Stimulated activated CD4-positive, alpha-beta T cell treated with anti-CD3 and anti-CD28 coated beads, Interleukin-12 subunit alpha, Interleukin-12 subunit beta, amount 100 ng/mL, for 24 hours (primary cell): ENCODE measurements at places on chromosomes 4 and X.

DNA sequence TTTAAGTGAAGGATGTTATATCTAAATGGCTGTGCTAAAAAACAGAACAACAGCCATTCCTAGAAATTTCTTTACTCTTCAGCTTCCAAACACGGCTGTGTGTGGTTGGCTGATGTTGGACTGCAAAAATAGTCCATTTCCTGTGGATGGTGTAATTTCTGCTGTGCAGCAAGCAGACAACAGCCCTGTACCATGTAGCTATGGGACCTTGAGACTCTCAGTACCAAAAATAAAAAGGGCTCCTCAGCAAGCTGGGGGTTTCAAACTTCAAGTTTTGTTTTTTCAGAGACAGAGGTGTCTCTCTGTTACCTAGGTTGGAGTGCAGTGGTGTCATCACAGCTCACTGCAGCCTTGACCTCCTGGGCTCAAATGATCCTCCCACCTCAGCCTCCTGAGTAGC is 18.1 kb downstream of the CD40LG start:
- DNase-seq, result no peak

DNA sequence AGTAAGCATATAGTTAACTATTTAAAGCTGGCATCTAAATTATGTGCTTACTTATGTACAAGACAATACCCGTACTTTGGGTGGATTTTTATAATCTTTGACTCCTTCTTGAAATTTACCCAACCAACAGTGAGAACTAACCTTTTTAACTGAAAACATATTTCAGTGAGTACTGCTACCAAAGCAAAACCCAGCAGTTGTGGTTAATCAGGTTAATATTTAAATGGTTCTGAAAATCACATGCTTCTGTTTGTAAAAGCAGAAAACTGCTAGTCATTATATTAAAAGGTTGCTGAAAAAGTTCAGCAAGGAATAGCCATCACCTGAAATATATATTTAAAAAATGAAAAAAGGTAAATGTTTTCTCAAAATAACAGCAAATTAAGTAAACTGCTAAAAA is 20.0 kb downstream of the UBE2D3 start:
- DNase-seq, result no peak

DNA sequence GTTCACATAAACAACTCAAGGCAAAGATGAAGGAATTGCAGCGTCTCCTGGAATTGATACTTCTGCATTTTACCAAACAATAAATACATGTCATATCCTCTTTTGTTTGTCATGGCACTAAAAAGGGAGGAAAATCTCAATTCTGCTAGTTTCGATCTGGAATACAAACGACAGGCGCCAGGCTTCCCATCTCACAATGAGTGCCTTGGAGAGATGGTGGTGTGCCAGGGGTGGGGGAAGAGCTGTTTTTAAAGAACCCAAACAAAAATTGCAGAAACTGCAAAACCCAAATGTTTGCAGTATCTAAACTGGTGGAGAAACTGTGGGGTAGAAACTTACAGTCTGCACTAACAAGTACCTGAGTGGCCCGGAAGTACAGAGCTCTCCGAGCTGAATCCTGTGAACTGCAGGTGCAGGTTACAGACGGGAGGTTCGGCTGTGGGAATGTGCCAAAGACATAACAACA is 53.0 kb upstream of the KLF3 start:
- DNase-seq, result no peak

GRCh38 chrX:46447384-46447783 is 97.8 kb downstream of the ZNF674 start:
- DNase-seq, result no peak

- DNase-seq, result no peak
These were observed 56.2 kb downstream of the SCLT1 start for GRCh38 chr4:129037093-129037492.

GRCh38 chr4:23579166-23579565 is 310.7 kb downstream of the PPARGC1A start:
- no peak for DNase-seq

GRCh38 chrX:70042399-70043371 is 7.1 kb downstream of the AWAT2 start:
- DNase-seq, result no peak

DNA sequence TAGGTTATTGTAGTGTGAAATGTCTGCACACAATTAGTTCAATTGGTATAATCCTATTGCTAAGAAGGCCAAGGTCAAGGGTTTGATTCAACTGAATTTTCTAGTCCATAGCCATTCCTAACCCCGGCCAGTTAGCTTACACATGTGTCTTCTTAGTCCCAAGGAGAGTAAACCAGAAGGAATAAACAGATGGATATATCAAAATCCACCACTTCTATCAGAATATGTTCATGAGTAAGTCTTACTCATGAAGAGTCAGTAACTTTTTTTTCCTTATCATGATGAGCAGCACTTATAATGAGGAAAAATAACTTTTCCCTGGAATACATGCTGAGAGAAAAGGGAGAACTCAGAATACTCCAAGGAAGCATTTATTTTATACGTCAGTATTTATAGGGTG is 9.5 kb downstream of the HHIP start:
- DNase-seq, result no peak

DNA sequence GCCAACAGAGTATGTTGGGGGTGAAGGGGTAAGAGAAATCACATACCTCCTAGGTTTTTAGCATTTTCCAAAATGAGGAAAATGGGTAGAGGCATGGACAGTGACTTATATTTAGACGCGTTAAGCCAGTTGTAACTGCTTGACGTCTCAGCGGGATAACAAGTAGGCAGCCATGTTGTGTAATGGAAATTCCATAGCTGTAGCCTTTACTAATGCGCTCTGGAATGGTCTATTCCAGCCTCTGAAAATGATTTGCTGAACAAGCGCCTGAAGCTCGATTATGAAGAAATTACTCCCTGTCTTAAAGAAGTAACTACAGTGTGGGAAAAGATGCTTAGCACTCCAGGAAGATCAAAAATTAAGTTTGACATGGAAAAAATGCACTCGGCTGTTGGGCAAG is 135.5 kb downstream of the PTTG2 start:
- DNase-seq, result no peak

GRCh38 chr4:171430495-171430894 is 382.7 kb upstream of the GALNTL6 start:
- DNase-seq, result no peak

GRCh38 chr4:168757500-168757899 is 252.6 kb downstream of the CBR4 start:
- DNase-seq, result no peak

DNA sequence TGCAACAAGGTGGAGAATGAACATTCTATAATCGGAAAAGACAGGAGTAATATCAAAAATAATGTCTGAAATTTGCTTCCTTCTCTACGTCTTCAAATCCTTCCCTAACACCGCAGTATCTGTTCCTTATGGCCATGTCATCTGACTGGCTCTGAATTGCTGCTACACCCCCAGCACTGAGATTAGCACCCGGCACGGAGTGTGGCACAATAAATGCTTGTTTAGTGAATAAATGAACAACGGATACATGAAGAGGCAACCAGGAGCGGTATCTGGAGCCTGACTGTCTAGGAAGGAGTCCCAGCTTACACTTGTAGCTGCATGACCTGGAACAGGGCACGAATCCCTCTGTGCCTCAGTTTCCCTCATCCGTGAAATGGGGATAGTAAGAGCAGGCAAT is 164.3 kb downstream of the AFAP1 start:
- DNase-seq, result no peak

- DNase-seq, result no peak
These were observed 142.7 kb downstream of the RPA4 start for GRCh38 chrX:97026406-97026805.

- no peak for DNase-seq
These were observed 17.8 kb downstream of the SRD5A3 start for GRCh38 chr4:55363691-55364351.

GRCh38 chr4:25756503-25756902 is 100.9 kb downstream of the SLC34A2 start:
- DNase-seq, result no peak

DNA sequence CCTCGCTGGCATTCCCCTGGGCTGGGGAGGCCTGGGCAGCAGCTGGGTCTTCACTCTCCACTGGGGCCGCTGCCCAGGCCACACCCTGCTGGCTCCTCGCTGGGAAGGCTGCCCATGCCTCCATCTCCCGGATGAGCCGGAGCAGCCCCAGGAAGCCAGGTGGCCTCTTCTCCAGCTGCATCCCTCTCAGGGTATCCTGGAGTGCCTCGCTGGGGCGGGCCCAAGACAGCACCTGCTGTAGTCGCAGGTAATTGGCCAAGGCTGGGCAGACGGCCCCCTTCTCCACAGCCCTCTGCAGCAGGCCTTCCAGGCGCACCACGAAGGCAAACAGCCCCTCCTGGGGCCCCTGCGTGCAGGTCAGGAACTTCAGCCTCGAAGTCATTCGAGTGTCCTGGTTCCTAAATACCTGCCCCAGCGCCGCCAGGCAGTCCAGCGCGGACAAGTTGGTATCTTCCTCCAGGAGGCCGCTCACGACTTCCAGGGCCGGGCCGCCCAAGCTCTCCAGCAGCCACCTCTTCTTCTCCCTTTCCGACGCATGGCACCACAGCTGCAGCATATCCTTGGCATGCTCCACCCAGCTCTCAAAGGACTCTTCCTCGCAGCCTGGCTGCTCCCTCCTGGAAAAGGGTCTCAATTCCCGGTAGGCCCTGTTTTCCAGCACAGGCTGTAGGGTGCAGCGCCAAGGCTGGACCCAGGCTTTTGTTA is 3.7 kb downstream of the PNMA6E start:
- DNase-seq, result no peak

DNA sequence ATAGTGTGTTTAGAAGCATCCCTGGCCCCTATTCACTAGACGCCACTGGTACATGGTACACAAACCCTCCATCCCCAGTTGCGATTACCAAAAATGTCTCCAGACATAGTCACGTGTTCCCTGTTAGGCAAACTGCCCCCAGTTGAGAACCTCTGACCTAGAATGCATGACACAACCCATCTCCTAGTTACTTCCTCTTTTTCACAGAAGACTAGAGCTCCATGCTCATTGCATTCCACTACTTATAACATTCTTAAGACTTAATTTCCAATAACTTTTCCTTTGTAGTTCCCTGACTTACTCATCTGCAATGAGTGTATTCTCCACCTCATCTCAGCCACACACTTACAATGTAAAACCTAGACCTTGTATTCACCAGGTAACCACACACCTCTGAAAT is 68.6 kb downstream of the PRSS12 start:
- no peak for DNase-seq
